ENCODE measurements at places on chromosomes 11 and 22.
A peak's percentile ranks its signal among the peaks of the same experiment; 100 is the strongest.

- no peak for DNase-seq
Measured at GRCh38 chr11:76174330-76174729, 32.0 kb downstream of the WNT11 start.

GRCh38 chr11:16160146-16160545 is 196.2 kb downstream of the SOX6 start:
- no peak for DNase-seq

GRCh38 chr22:41982865-41983264 is 13.6 kb downstream of the SEPTIN3 start:
- no peak for DNase-seq

DNA sequence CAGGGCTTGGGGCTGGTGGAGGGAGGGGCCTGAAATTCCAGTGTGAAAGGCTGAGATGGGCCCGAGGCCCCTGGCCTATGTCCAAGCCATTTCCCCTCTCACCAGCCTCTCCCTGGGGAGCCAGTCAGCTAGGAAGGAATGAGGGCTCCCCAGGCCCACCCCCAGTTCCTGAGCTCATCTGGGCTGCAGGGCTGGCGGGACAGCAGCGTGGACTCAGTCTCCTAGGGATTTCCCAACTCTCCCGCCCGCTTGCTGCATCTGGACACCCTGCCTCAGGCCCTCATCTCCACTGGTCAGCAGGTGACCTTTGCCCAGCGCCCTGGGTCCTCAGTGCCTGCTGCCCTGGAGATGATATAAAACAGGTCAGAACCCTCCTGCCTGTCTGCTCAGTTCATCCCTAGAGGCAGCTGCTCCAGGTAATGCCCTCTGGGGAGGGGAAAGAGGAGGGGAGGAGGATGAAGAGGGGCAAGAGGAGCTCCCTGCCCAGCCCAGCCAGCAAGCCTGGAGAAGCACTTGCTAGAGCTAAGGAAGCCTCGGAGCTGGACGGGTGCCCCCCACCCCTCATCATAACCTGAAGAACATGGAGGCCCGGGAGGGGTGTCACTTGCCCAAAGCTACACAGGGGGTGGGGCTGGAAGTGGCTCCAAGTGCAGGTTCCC is at the start of gene APOC3:
APOC3 (plus strand) TSS at position 383 of the 659 bp plus-strand sequence. CDS start 676 bp downstream, outside the sequence.
- DNase-seq, result peak; percentile 91

GRCh38 chr22:49637255-49637760 is 190.4 kb downstream of the BRD1 start:
- DNase-seq, result no peak

GRCh38 chr11:35030716-35031213 is 108.2 kb upstream of the CD44 start:
- DNase-seq, result no peak

- no peak for DNase-seq
Measured at GRCh38 chr11:110452720-110453119, 23.0 kb downstream of the FDX1 start.

DNA sequence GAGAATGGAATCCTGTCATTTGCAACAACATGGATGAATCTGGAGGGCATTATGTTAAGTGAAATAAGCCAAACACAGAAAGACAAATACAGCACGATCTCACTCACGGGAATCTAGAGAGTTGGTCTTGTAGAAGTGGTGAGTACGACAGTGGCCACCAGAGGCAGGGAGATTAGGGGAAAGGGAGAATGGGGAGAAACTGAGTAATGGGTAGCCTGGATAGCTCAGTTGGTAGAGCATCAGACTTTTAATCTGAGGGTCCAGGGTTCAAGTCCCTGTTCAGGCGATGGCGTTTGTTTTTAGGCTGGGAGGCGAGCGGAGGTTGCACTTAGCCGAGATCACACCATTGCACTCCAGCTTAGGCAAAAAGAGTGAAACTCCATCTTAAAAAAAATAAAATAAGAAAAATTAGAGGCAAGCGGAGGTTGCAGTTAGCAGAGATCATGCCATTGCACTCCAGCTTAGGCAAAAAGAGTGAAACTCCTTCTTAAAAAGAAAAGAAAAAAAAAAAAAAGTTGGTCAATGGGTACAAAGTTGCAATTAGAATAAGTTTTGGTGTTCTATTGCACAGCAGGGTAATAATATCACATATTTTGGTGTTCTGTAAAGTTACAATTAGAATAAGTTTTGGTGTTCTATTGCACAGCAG is 95.7 kb upstream of the UBASH3B start:
- no peak for DNase-seq

GRCh38 chr22:40654522-40655167 is 18.1 kb upstream of the MRTFA start:
- DNase-seq, result peak; percentile 56
